IMR-90 (cell line): ENCODE measurements at places on chromosomes 4 and X. TPM values are rescaled to one million over a fixed set of nuclear protein-coding genes. Genes with fewer than 3 reads are reported as not detected.

- no peak for DNase-seq
These were observed 379.4 kb downstream of the GRXCR1 start for GRCh38 chr4:43271946-43272345.

DNA sequence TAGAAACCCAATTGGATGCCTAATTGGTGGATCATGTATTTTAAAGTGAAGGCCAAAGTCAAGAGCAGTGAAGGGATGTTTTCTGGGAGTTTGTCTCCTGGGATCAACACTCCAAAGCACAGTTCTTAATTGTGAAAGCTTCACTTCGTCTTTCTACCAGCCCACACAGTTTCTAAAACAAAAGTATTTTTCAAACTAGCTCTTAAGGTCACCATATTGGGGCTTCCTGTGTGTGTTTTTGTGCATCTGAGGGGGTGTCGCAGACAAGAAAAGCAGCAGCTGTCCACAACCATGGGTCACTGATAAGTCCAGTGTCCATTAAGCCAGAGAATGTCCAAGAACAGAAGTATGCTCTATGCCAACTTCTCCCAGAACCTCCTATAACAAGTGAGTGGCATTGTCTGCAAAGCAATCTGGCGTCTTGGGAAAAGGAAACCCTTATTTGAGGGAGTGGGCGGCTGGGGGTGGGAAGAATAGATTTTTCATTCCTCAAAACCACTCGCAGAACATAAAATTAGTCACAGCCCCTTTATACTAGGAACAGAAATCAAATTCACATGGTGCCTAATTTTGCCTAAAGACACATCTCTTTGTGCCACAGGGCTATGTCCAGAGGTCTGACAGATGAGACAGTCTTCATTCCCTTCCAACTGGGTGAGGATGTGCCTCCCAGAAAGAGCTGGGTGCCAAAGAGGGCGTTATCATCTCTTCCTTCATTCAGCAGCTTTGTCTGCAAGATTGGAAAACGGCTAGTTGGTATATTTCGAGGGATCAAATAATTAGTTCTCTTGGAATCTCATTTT is 610.4 kb downstream of the BCOR start:
- DNase-seq, result no peak

GRCh38 chrX:129686422-129686948 is 31.7 kb upstream of the APLN start:
- peak; percentile 5 for DNase-seq

GRCh38 chrX:24207826-24208225 is 58.3 kb downstream of the ZFX start:
- peak; percentile 68 for DNase-seq

DNA sequence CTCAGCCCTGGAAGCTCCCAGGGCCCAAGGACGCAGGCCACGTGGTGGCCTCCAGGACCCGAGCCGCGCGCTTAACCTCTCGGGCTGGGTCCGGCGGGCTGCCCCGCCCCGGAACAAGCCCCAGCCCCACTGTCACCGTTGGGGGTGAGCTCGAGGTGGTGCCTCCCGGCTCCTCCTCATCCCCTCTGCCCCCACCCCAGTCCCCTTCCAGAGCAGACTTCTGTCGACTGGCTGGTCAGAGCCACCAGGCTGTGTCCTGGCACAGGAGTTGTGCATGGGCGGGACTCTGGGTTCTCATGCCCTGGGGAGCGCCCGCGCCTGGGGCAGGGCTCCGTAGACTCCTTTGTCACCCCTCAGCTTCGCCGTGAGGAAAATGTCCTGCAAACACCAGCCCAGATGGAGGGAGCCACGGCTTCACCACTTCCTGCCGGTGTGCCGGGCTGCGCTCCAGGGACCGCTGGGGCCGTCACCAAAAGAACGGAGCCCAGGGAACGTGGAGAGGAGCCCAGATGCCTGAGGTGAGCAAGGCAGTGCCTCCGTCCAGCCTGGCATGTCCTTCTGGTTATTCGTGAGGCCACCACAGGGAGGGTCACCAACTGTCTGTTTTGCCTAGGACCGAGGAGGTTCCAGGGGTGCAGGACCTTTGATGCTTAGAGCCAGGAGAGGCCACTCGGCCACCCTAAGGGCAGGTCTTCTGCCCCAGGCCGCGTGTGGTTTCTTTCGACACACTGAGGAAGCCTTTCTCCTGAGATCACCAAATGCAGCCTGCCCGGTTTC is 7.1 kb upstream of the RGS12 start:
- peak; percentile 32 for DNase-seq

- DNase-seq, result no peak
These were observed 98.0 kb downstream of the AWAT2 start for GRCh38 chrX:69951753-69952152.

DNA sequence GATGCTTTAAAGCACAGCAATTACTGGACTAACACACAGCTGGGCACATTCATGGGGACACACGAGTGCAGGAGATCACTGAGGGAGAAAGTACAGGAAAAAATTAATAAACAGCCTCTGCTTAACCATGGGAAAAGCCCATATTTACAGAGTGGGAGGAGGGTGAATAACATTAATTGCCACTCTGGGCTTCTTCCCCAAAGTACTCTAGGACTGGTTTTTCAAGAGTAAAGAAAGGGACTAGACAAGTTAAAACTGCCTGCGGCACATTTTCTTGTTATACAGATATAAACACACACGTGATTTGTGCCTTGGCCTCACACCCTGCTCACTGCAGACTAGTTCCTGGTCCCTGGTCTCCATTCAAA is 179.7 kb upstream of the TET2 start:
- no peak for DNase-seq

DNA sequence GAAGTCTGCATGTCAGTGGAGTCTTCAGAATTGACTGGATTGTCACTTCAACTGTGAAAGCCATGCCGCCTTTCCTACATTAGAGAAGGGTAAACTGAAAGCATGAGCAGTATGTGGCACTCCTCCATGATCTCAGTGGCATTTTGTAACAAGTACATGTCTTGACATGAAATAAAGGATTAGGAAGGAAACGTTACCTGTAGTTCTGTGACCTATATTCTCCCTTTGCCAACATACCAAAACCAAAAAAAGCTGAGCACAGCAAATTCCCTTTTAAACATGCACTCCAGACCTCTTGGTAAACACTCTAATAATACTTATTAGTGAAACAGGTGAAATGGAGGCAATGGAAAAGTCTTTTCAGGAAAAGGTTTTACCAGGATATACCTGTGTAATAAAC is 344.2 kb downstream of the GRIA2 start:
- no peak for DNase-seq

DNA sequence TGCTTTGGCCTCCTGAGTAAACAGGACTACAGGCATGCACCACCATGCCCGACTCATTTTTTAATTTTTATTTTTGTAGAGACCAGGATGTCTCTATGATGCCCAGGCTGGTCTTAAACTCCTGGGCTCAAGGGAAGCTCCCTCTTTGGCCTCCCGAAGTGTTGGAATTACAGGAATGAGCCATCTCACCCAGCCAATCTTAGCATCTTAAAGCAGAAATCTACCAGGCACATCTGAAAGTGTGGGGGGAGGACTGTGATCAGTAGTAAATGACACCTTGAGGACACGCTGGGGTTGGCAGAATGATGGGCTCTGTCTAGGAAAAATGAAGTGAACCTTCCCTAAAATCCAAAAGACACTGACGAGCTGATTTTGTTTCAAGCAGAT is 149.2 kb downstream of the SPATA18 start:
- DNase-seq, result no peak

GRCh38 chr4:140839888-140840790 is 84.0 kb upstream of the TBC1D9 start:
- peak; percentile 5 for DNase-seq

DNA sequence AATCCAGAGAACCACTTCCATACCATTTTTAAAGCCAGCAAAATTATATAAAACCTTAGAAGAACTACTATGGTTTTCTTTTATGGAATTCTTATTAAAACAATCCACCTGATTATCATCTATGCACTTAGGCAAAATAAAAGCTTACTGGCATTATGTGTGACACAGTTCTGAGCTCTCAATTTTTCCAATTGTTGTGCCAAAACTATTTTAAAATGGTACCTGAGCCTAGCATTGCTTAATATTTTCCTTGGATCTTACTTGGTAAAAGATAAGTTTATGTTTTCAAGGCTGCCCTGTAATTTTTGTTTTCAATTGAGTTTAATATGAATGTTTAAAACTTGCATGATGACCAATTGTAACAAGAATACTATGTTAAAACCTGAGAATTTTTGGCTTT is 201.3 kb downstream of the MAD2L1 start:
- DNase-seq, result no peak

- DNase-seq, result peak; percentile 49
These were observed 30.5 kb downstream of the NHSL2 start for GRCh38 chrX:71941145-71941544.

DNA sequence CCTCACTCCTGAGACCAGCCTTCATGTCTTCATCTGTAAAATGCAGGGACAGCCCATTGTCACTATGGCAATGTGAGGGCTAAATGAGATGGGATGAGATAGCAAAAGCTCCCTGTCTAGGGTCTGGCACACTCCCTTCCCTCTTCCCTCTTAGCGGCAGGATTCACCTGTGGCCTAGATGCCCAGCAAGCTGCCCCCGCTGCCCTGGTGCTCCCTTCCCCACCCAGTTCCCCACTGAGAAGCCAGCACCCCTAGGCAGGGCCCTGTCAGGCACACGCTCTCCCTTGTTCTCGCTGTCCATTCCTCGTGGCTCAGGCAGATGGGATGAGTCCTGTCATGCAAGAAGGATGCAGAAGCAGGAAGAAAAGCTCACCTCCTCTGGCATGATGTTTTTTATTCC is 49.2 kb upstream of the PJA1 start:
- no peak for DNase-seq

- no peak for DNase-seq
These were observed 42.7 kb downstream of the UBA6 start for GRCh38 chr4:67658302-67658701.

GRCh38 chr4:41024556-41025491 is 189.5 kb downstream of the APBB2 start:
- peak; percentile 31 for DNase-seq

- DNase-seq, result peak; percentile 79
These were observed 198.0 kb downstream of the CBR4 start for GRCh38 chr4:168811786-168812651.

DNA sequence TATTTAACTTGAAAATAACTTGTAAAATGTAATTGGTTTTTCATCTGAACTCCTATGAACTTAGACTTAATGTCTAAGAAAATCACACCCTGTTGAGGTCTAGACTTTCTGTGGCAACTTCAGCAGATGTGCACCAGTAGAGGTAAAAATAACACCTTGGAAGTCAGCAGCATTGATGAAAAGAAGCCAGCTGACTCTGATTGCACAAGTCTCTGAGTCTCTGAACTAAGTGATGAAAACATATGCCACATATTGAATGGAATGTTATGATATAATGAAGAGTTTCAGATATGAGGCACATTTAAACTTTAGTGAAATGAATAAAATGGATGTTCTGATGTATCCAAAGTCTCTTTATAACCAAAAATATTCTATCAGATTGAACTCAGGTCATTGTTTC is 155.4 kb downstream of the GPM6A start:
- no peak for DNase-seq

- DNase-seq, result no peak
These were observed 189.6 kb downstream of the PACRGL start for GRCh38 chr4:20889901-20890300.

DNA sequence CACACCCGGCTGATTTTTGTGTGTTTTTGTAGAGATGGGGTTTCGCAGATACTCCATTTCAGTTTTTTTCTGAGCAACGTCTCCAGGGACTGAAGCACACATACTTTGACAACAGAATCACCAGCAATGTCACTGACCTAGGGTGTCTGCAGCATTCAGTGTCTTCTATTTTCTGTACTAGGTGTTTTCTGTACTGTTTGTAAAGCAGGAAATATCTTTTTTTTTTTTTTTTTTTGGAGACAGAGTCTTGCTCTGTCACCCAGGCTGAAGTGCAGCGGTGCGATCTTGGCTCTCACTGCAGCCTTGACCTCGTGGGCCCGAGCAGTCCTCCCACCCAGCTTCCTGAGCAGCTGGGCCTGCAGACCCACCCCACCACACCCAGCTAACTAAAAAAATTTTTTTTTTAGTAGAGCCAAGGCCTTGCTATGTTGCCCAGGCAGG is 8.9 kb downstream of the ADD1 start:
- no peak for DNase-seq

DNA sequence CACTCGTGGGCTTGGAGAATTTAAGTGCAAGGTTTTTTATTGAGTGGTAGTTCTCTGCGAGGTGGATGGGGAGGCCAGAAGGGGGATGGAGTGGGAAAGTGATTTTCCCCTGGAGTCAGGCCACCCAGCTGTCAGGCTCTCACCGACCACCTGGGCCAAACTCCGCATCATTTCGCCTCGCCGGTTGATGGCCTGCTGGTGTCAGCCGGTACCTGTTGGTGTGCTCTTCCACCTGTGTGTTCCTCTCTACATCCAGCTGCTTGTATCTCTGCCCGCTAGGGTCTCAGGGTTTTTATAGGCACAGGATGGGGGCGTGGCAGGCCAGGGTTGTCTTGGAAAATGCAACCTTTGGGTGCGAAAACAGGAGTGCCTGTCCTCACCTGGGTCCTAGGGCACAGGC is 200.9 kb downstream of the DACH2 start:
- DNase-seq, result no peak

GPRIN3 gene
- not detected in 2 replicates for polyA plus RNA-seq

ARMCX2 gene
- 47.4 and 63.6 TPM in 2 replicates for polyA plus RNA-seq

SPANXB1 gene
- not detected in 2 replicates for polyA plus RNA-seq

POLR2B gene
- polyA plus RNA-seq, result 62.3 and 74.0 TPM in 2 replicates

PABPC4L gene
- 0.22 and 0.26 TPM in 2 replicates for polyA plus RNA-seq

FOXR2 gene
- polyA plus RNA-seq, result not detected in 2 replicates

NDST4 gene
- not detected in 2 replicates for polyA plus RNA-seq

SPINK2 gene
- polyA plus RNA-seq, result not detected in 2 replicates

ADGRG4 gene
- polyA plus RNA-seq, result under 0.01 TPM in 1 of 2 replicates, not detected in the other

MAGEE1 gene
- 1.5 and 1.9 TPM in 2 replicates for polyA plus RNA-seq

TMEM255A gene
- 0.03 TPM in 1 of 2 replicates, not detected in the other for polyA plus RNA-seq

SMC1A gene
- polyA plus RNA-seq, result 34.3 and 35.8 TPM in 2 replicates

DACH2 gene
- polyA plus RNA-seq, result 2.2 and 2.8 TPM in 2 replicates

DCAF8L2 gene
- polyA plus RNA-seq, result not detected in 2 replicates

IL2 gene
- polyA plus RNA-seq, result not detected in 2 replicates

RGN gene
- 0.26 and 0.44 TPM in 2 replicates for polyA plus RNA-seq

BRS3 gene
- not detected in 2 replicates for polyA plus RNA-seq

PNMA5 gene
- polyA plus RNA-seq, result not detected in 2 replicates
